Nucleus accumbens (tissue), 56 donors: ENCODE measurements at places on chromosomes 6 and 20.

DNA sequence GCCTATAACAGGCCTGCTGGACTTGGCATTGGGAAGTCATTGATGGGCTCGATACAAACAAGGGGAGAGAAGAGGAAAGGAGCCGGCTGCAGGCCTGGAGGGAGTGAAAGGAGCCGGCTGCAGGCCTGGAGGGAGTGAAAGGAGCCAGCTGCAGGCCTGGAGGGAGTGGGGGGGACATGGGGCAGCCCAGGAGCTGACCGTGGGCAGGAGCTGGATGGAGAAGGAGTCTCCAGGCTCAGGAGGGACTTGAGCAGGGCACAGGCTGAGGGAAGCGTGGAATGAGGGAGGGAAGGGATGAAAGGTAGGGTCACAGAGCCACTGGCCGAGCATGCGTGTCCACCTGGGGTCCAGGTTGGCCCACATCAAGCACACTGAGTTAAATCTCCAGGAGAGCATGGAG lies 32.0 kb downstream of the RPP40 start:
- DNase-seq: no peak

- no peak for DNase-seq
Measured at GRCh38 chr20:51265361-51265760, 242.5 kb upstream of the KCNG1 start.

DNA sequence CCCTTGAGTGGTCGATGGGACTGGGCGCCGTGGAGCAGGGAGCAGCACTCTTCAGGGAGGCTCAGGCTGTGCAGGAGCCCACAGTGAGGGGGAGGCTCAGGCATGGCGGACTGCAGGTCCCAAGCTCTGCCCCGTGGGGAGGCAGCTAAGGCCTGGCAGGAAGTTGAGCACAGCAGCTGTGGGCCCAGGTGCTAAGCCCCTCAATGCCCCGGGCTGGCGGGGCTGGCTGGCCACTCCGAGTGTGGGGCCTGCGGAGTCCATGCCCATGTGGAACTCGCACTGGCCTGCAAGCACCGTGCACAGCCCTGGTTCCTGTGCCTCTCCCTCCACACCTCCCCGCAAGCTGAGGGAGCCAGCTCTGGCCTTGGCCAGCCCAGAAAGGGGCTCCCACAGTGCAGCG lies 948.4 kb upstream of the EYS start:
- DNase-seq: no peak

GRCh38 chr20:39946053-39946810 lies 742.8 kb downstream of the MAFB start:
- DNase-seq: no peak

DNA sequence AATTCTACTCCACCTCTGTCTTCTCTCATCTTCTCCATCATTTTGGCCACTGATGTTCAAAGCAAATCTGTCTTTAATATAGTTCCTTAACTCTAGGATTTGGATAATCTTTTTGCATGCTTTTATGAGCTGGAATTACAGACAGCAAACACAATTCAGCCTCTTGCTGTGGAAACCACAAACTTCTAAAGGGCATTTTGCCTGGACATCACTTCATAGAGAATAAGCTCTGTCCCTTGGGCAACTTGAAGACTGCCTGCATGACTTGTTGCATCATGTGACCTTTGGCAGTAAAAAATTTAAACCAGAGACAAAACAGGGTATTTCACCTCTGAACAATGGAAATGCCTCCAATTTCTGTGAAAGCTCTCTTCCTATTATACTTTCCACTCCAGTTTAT lies 74.1 kb upstream of the HDDC2 start:
- no peak for DNase-seq

DNA sequence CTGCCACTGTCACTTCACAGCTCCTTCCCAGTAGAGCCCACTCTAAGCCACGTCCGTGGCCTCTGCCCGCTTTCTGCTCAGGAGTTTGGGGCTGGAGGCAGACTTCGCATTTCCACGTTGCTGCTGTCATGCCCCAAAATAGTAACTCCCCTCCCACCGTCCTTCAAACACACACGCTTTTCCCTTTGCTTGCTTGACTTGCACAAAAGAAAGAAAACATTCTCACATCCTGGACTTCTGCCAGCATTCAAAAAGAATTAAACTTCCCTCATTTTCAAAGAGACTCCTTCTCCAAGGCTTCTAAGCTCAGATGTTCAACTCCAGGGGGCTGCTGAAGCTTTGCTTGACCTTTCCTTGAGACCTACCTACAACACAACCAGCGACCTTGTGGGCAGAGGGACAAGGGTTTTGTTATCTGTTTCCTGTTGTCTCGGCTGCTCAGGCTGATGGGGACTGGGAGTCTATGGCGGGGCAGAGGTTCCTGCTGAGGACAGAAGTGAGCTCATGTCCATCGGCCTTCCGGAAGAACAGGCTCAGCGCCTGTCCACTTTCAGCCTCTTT lies 263.8 kb upstream of the FOXQ1 start:
- no peak for DNase-seq

DNA sequence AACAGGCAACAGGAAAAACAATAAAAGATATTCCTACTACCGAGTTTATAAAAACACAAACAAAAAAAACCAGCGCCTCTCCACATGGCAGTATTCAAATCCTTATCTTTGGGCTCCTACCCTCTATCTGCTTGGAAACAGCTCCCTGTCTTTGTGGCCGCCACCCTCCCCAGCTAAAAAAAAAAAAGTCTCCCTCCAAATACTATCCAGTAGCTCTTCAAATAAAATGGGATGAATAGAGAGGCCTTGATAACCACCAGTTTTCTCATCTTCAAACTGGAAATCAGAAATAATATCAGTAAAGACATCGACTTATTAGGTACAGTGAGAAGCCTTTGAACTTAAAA lies 96.2 kb downstream of the PSMG4 start:
- no peak for DNase-seq
